Activated gamma-delta T cell treated with anti-CD3 and anti-CD28 coated beads, Interleukin-2, amount 50 U/mL, for 16 hours (primary cell): ENCODE measurements at places on chromosomes 7 and 10.

GRCh38 chr10:70223728-70224127 is 9.5 kb downstream of the PPA1 start:
- no peak for DNase-seq

GRCh38 chr7:71661671-71662224 is 529.8 kb downstream of the GALNT17 start:
- no peak for DNase-seq

DNA sequence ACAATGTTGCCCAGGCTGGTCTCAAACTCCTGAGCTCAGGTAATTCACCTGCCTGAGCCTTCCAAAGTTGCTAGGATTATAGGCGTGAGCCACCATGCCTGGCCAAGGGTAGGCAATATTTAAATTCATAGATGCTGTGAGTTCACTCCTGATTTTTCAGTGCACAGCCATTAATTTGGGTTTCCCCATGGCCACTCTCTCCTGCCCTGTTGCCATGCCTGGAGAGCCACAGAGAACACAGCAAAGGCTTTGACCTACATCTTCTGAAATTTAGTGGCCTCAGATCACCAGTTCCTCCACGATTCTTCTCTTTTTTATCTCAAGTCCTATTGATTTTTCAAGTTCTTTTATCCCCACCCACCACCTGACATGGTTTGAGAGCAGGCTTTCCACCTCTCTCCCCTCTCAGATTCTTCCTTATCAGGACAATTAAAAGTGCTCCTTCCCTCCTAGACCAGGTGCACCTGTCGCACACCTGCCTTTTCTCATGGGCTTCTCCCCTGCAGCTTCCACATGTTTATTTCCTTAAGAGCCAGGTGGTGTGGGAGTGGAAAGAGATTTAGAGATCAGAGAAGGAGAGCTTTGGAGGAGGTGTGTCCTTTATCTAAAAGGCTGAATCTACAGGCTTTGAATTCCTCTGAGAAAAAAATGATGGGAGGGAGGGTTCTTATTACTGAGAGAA is 123.8 kb downstream of the ADRA2A start:
- no peak for DNase-seq

DNA sequence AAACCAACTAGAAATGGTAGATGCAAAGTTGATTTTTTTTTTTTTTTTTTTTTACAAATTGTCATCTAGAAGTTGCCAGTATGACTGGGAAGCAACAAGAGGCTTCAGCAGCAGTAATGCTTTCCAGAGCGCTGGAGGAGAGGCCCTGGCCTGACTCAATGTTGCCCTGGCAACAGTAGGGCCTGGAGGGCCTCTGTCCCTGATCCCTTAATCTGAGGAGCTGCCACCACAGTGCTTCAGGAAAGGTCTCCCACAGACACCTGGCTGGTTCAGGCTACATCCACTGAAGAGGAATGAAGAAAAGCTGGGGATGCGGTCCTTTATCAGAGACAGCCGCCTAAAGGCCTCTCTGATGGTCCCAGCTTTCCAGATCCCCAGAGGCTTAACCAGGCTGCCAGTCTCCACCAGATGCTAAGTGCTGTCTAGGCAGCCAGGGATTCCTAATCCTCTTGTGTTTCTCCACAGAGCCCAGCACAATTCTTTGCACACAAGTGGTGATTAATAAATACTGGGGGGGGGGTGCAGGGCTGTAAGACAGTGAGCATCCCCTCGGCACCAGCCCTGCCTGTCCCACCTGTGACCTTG is 33.7 kb downstream of the ZNF777 start:
- no peak for DNase-seq

DNA sequence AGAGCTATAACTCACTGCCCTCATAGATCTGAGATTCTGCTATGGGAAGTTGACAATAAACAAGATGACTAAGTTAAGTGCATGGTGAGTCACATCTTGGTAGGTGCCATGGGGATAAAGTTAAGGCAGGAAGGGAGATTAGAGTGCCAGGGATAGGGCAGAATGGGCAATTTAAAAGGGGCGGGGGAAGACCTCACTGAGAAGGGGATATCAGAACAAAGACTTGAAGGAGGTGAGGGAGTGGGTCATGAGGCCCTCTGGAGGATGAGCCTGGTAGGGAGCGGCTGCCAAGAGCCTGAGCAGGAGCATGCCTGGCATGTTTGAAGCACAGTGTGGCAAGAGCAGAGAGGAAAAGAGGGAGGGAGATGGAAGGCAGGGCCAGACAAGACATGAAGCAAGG is 34.8 kb upstream of the INMT start:
- no peak for DNase-seq

DNA sequence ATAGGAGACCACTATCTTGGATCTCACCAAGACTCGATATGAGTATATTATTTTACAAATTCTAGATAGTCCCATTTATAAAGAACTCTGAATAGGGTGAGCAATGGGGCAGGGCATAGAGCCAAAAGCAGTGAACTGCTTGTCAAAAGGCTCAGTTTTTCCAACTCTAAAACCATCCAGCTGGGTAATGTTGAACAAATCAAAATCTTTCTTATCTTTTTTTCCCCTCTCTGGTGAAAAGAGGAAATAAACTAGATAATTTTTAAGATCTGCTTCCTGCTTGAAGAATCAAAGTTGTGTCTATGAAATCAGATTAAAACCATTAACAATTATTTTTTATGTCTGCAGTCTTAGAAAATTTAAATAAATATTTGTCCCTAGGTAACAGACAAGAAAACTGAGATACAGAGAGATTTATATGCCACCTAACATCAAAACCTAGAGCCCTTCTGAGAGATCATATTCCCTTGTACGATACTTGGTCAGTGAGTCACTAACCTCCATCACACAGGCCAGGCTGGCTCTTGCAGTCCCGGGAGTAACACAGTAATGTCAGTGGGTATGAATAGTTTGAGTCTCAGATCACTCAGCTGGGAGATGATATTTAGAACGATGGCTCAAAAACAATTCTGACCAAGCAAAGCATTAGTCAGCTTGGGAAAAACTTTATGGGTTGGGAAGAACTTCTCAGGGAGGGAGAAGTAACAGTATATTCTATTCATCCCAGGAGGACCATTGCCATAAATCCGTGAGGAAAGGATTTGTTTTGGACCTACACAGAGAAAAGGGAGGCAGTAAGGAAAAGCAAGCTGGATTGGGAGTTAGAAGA is 178.8 kb downstream of the REEP3 start:
- no peak for DNase-seq

DNA sequence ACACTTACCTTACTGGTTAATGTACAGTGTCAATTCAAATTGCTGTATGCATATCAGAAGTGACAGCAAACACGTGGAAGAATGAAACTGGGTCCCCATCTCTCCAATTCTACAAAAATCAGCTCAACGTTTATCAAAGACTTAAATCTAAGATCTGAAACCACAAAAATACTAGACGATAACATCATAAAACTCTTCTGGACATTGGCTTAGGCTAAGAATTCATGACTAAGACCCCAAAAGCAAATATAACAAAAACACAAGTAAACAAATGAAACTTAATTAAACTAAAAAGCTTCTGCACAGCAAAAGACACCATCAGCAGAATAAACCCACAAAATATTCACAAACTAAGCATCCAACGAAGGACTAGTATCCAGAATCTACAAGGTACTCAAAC is 35.9 kb upstream of the PFKP start:
- no peak for DNase-seq

- no peak for DNase-seq
These were observed 131.1 kb downstream of the KCND2 start for GRCh38 chr7:120404042-120404441.

DNA sequence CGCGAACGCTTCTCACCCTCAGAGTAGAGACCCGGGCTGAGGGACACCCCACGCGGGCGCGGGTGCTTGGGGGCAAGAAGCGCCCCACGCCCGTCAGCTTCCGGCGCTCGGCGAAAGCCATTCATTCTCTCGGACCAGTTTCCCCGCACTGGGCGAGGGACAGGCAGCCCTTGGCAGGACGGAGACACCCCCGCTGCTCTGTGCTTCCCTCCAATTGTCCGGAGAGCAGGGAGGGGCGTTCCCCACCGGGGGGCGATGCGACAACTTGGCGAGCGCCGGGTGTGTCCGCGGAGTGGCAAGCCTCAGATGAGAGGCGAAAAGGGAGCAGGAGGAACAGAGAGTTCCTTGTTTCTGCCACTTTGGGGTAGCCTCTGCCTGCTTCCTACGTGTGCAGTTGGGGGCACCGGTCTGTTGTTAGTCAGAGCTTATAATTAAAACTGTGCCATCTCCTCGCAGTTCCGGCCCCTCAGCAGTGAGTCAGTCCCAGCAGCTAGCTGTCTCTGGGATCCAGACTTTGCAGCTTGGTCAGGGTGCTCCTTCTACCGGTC is 1.7 kb downstream of the GPR158 start:
- DNase-seq = no peak

DNA sequence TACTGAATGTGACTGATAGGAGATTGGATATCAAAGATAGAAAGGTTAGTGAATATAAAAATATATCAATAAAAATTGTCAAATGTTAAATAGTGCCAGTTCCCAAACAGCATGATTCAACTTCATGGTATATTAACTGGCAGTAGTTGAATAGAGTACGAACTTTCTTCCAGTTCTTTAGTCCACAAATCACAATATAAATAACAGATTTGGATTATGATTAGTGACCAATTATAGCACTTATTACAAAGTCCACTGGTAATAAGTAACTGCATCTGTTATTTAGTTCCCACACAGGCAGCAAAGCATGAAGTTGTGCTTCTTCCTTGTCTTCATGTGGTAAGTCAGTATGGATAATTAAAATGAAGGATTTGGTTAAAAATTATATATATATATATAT is 243.0 kb upstream of the VWC2 start:
- no peak for DNase-seq

GRCh38 chr7:5500777-5501350 is 77.2 kb upstream of the TNRC18 start:
- no peak for DNase-seq
